ENCODE measurements at places on chromosomes 13 and 19.

- no peak for DNase-seq
Observed at GRCh38 chr13:40429706-40430545, 236.5 kb downstream of the FOXO1 start.

- no peak for DNase-seq
Observed at GRCh38 chr13:55991666-55992065, 1149.1 kb upstream of the PRR20A start.

DNA sequence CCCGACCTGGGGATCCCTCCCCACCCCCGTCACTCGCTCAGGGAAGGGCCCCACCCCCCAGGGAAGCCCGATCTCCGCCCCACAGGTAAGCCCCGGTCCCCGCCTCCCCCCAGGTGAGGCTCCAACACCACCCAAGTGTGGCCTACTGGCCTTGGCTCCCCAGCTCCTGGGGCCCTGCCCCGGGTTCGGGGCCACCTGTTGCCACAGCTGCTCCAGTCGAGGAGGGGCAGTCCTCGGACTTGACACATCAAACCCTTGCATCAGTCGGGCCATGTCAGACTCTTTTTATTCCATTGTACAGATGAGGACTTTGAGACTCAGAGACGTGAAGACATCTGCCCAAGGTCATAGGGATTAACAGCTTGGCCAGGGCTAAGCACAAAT, 512 bp downstream of the CC2D1A start:
- no peak for DNase-seq

DNA sequence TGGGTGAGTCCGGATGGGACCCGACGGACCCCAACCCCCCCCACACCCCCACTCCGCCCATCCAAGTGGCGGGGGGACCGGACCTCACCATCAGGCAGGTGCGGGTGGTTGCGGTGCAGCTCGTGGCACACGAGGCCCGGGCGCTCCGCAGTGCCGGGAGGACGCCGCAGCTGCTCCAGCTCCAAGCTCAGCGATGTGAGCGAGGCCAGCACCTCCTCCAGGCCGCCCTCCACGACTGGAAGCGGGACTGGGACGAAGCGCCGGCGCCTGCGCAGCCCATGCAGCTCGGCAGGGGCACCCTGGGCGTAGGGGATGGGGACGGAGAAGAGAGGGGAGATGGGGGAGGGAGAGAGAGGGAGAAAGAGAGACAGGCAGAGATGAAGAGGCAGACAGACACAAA, 30.1 kb upstream of the OLFM2 start:
- DNase-seq, result peak; percentile 85

DNA sequence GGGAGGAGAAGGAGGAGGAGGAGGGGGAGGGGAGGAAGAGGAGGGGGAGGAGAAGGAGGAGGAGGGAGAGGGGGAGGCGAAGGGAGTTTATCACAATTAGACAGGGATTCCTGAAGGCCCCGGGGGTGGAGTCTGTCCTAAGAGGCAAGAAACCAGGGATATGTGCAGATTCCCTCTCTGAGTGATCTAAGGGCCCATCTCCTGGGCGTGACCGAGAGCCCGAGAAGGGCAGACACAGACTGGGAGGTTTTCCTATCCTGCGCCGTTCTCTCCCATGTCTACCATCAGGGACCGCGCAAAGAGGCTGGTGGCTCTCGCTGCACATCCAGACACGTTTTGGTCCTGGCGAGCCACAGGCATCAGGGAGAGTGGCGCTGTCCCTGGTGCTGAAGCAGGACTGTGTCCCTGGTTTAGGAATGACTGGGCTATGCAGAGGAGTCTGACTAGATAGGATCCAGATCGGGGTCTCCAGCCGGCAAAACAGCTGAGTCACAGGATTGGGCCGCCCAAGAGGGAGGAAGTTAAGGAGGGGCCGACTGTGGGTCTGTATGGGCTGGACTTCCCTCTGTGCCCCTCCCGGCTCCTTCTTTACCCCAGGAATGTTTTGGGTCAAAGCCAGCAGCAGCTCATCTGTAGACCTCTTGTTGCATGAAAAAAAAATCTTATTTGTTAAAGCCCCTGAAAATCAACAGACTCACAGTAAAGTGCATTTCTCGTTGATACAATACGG, 17.9 kb upstream of the ZNF175 start:
- DNase-seq, result peak; percentile 91

DNA sequence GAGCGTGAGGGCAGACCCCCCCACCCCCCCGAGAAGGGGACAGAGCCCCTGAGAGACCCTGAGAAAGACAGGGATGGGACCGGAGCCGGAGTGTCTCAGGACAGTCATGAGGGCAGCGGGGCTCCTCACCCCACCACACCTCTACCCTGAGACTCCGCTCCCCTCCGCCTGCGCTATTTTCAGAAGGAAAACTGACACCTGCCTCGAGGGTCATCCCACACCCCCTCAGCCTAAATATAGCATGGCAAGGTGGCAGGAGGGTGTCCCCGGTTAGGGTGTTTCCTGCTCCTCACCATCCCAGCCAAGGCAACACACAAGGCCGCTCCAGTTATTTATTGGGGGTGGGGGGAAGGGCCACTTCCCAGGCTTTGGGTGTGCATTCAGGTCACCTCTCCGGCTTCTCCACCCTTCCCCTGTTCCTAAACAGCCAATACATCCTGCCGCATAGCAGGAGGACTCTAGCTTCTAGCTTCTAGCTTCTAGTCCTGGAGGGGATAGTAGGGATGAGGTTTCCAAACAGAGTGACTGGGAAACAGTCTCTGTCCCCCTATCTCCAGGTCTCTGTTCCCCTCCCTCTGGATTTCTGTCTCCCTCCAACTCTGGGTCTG, 1.4 kb upstream of the NTF4 start:
- no peak for DNase-seq

- DNase-seq, result no peak
Observed at GRCh38 chr19:12668346-12668745, 1.7 kb downstream of the WDR83 start.

DNA sequence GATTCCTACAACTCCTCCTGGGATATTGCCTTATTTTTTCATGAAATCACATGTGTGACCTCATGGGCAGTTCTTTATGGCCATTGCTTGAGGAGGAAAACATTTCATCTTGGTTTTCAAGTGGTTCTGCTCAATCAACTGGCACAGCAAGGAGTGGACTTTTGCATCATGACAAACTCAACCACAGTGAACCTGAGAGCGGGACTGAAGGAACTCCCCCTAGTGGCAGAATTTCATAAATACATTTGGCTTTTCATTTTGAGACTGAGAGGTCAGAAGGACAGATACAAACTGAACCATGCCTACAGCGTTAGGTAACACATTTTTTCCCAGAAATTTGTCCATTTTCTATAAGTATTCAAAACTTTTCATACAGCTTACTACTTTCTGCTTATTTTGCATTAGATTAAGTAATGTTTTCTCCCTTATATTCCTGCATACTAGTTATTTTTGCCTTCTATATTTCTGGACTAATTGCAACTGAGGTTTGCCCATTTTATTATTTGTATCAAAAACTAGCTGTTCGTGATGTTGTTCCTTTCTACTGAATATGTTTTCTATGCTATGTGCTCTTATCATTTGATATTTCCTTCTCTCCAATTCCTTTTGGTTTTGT, 13.4 kb upstream of the SIGLEC12 start:
- peak; percentile 67 for DNase-seq

DNA sequence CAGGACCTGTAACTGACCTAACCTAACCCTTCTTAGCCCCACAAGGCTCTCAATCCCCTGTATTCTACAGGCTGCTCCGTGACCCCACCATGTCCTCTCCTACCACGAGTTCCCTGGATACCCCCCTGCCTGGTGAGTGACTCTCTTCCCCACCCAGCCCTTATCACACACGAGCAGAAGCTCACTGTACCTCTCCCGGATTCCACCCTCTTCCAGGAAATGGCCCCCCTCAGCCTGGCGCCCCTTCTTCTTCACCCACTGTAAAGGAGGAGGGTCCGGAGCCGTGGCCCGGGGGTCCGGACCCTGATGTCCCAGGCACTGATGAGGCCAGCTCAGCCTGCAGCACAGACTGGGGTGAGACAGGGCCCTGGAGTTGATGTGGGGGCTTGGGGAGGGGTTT, 1.3 kb downstream of the NR1H2 start:
- no peak for DNase-seq

- DNase-seq, result no peak
Observed at GRCh38 chr19:5623397-5624017, 624 bp downstream of the SAFB start.

DNA sequence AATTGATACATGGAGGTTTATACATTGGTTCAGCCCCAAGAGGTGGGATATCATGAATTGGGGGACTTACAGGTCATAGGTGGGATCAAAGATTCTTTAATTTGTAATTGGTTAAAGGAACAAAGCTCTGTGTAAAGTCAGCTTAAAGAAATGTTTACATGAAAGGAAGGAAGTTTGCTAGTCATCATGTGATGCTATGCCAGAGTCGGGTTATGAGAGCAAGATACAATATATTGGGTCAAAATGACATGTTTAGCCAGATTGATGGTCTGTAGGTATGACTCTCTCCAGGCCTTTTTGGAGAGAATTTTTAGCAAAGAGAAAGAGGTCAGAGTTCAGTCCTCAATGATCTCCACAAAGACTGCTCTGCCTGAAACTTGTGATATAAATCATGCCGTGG, 5.3 kb upstream of the CYSLTR2 start:
- DNase-seq, result no peak

- DNase-seq, result no peak
Observed at GRCh38 chr19:49792829-49793560, 20.1 kb downstream of the FUZ start.

DNA sequence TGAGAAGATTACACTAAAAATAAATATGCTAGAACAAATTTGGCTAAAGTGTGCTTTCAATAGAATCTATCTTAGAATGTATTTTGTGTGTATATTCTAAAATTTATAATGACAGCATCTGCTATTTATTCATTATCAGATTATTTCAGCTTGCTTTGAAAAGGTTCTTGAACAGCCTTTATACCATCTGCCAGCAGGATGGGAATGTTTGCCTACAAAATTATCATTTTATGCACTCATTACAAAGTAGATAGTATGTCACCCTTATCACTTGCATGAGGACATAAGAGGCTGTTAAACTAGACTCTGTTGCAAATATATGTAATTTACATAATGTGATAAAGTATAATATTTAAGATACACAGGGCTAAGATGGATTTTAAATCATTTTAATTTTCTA, 1286.9 kb upstream of the PCDH20 start:
- DNase-seq, result no peak
